ENCODE measurements at places on chromosomes 11 and 22.

- no peak overlapping the region for H3K4me3 ChIP-seq
- H3K36me3 ChIP-seq = no peaks in the 10 kb centered on the region
- H3K27me3 ChIP-seq = peaks cover 11% of the 10 kb centered on the region
Measured at GRCh38 chr11:12266943-12267342, 110.4 kb upstream of the PARVA start.

DNA sequence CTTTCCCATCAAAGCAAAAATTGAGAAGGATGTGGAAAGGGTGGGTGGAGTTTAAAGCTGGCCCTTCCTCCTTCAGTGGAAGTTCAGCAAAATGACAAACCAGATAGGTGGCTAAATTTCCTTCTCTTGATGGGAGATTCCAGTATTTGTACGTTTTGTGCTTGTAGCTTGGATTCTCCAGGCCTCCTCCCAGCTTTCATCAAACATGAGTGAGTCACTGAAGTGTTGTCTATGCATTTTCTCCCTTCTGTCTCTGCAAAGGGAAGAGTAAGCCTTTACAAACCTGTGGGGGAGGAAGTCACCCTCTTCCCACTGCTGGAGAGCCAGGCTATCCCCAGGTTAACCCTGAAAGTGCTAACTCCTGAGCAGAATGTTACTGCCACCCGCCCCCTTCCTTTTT lies 6.4 kb downstream of the MARK2 start:
- peaks cover 6% of the 10 kb centered on the region for H3K27me3 ChIP-seq
- peak overlapping the region; percentile 85 for H3K27ac ChIP-seq
- peaks cover 48% of the 10 kb centered on the region for H3K4me1 ChIP-seq
- H3K4me3 ChIP-seq = no peak overlapping the region
- no peak for DNase-seq

DNA sequence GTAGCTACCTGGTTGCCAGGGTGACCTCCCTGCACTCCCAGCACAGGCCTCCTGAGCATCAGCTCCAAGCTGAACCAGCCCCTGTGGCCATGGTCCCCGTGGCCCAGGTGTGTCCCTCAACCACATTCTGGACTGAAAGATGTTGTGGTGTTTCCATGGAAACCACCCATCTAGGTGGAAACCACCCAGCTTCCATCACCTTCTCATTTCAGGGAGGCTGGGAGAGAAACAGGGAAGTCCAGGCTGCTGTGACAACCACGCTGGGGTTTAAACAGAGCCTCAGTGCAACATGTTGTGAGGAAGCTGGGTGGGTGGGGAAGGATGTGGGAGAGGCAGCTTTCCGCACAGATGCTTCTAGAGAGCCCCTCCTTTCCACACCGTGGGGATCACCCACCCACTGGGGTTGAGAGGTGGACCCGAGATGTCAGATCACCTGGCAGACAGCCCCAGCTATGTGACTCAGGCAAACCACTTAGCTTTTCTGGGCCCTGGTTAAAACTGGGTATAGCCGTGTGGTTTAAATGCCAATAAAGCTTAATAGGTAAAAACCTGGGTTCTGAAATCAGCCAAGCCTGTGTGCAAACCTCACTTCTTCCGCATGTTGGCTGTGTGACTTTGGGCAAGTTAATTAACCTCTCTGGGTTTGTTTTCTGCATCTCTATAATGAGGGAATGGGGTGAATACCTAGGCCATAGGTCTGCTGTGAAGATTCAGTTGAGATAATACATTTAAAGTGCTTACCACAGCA lies 46.4 kb downstream of the CD82 start:
- no peaks in the 10 kb centered on the region for H3K36me3 ChIP-seq
- no peak for DNase-seq
- H3K4me3 ChIP-seq = no peak overlapping the region
- peaks cover 21% of the 10 kb centered on the region for H3K4me1 ChIP-seq
- H3K27ac ChIP-seq = no peak overlapping the region

- no peak overlapping the region for H3K4me3 ChIP-seq
- DNase-seq = no peak
- no peaks in the 10 kb centered on the region for H3K4me1 ChIP-seq
- H3K27me3 ChIP-seq = peaks cover 2% of the 10 kb centered on the region
- no peaks in the 10 kb centered on the region for H3K36me3 ChIP-seq
- H3K27ac ChIP-seq = no peak overlapping the region
Measured at GRCh38 chr11:46599340-46600193, 5.7 kb upstream of the AMBRA1 start.

GRCh38 chr11:132601875-132602274 lies 930.4 kb downstream of the OPCML start:
- no peak for DNase-seq
- peaks cover 29% of the 10 kb centered on the region for H3K4me1 ChIP-seq
- peak overlapping the region; percentile 18 for H3K4me3 ChIP-seq
- H3K36me3 ChIP-seq = no peaks in the 10 kb centered on the region
- H3K27ac ChIP-seq = peak overlapping the region; percentile 52

DNA sequence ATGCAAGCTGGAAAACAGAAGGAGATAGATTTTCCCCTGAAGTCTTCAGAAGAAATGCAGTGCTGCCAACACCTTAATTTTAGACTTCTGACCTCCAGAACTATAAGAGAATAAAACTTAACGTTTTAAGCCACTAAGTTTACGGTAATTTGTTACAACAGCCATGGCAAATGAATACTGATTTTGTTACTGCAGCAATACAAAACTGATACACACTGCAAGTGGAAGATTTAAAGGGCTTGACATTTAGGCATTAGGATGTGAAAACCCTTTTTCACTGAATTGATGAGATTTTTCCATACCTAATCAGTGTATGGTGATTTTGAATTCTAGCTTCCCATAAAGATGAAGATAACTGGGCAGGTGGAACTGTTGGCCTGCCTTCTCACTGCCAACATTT lies 22.1 kb upstream of the LMO2 start:
- H3K4me3 ChIP-seq = no peak overlapping the region
- no peak for DNase-seq
- H3K4me1 ChIP-seq = peaks cover 8% of the 10 kb centered on the region
- H3K27me3 ChIP-seq = peaks cover 2% of the 10 kb centered on the region

DNA sequence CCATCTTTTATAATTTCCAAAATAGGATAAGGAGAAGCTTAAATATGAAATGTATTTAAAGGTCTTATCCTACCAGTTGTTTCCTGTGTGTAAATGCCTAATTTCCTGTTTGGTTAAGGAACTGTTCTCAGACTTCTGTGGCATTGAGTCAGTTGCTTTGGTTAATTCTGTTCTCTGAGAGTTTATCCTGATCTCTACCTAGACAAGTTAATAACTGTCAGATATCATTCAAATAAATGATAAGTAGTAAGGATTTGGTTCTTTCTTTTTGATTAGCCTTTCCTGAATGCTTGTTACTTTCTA lies 39.5 kb downstream of the CTNND1 start:
- no peaks in the 10 kb centered on the region for H3K27me3 ChIP-seq
- no peak overlapping the region for H3K4me3 ChIP-seq
- H3K36me3 ChIP-seq = no peaks in the 10 kb centered on the region
- DNase-seq = no peak

- DNase-seq = no peak
- H3K27ac ChIP-seq = no peak overlapping the region
- H3K4me1 ChIP-seq = peaks cover 2% of the 10 kb centered on the region
Measured at GRCh38 chr11:128621601-128622501, 34.5 kb upstream of the ETS1 start.

GRCh38 chr11:47055534-47055933 lies 119.0 kb downstream of the CSTPP1 start:
- H3K27me3 ChIP-seq = peaks cover 3% of the 10 kb centered on the region
- no peak for DNase-seq
- no peak overlapping the region for H3K27ac ChIP-seq
- peaks cover 5% of the 10 kb centered on the region for H3K36me3 ChIP-seq
- no peaks in the 10 kb centered on the region for H3K4me1 ChIP-seq

DNA sequence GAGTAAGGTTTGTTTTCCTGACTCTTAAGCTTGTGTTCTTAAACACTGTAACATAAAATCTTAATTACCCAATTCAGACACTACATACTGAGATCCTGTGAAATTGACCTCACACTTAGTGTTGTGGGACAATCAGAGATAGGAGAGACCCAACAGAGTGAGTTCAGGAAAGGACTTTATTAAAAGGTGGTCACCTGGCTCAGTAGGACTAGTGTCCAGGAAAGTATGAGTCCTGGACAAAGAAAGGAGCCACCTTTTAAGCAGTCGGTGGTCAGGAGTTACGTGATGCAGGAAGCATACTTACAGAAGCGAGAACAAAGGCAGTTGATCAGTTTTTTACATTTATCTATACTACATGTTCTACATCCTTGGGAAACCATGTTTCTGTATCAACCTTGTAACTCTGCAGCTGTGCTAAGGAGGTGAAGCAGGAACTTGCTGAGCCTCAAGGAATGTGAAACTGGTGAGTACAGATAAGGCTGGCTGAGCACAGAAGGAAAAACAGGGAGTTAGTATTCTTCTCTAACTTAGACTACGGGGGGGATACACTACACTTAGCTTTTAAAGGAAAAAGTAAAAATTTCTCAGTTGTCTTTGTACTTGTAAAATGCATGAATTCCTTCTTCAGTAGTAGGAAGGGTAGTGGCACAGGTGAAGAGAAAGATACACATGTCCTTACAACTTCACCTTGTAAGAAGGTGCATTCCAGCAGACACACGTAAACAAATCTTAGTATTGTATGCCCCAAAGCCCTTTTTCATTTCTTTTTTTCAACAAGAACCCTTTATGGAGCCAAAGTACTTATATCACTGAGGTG lies 15.1 kb downstream of the OR51E1 start:
- H3K4me1 ChIP-seq = no peaks in the 10 kb centered on the region
- no peak overlapping the region for H3K4me3 ChIP-seq
- DNase-seq = no peak
- no peaks in the 10 kb centered on the region for H3K36me3 ChIP-seq
- no peaks in the 10 kb centered on the region for H3K27me3 ChIP-seq

DNA sequence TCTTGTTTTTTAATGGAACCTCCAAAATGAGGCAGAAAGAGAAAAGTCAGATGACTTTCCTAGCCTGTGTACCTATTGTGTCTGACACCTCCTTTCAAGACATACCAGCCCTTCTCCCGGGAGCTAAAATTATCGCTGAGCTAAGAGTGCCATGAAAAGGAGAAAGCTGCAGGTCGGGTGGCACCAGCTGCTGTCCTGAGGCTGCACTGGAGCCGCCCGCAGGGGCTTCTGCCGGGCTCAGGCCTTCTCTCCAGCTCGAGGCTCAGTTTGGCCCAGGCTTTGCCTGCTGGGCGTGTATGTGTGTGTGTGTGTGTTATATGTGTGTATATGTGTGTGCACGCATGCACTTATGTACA lies 27.7 kb upstream of the RAB1B start:
- DNase-seq = no peak
- no peak overlapping the region for H3K4me3 ChIP-seq
- peaks cover 11% of the 10 kb centered on the region for H3K4me1 ChIP-seq
- peaks cover 3% of the 10 kb centered on the region for H3K27me3 ChIP-seq
- H3K36me3 ChIP-seq = no peaks in the 10 kb centered on the region
- no peak overlapping the region for H3K27ac ChIP-seq

- peak; percentile 66 for DNase-seq
- peaks cover 7% of the 10 kb centered on the region for H3K27me3 ChIP-seq
- H3K4me1 ChIP-seq = peaks cover 21% of the 10 kb centered on the region
- peak overlapping the region; percentile 87 for H3K27ac ChIP-seq
- peak overlapping the region; percentile 94 for H3K4me3 ChIP-seq
- H3K36me3 ChIP-seq = no peaks in the 10 kb centered on the region
Measured at GRCh38 chr11:130068986-130069658, 572 bp upstream of the APLP2 start.

- DNase-seq = no peak
- peaks cover 4% of the 10 kb centered on the region for H3K36me3 ChIP-seq
- H3K27ac ChIP-seq = no peak overlapping the region
Measured at GRCh38 chr11:64382586-64382985, 23.6 kb downstream of the RPS6KA4 start.

- no peaks in the 10 kb centered on the region for H3K36me3 ChIP-seq
- no peak overlapping the region for H3K4me3 ChIP-seq
- no peak overlapping the region for H3K27ac ChIP-seq
- no peak for DNase-seq
Measured at GRCh38 chr11:37926772-37927171, 1328.7 kb upstream of the RAG2 start.

- H3K36me3 ChIP-seq = peaks cover 14% of the 10 kb centered on the region
- H3K27me3 ChIP-seq = peaks cover 4% of the 10 kb centered on the region
- H3K4me1 ChIP-seq = peaks cover 30% of the 10 kb centered on the region
- no peak for DNase-seq
Measured at GRCh38 chr22:21714059-21714770, 21.4 kb downstream of the YPEL1 start.

- H3K4me1 ChIP-seq = no peaks in the 10 kb centered on the region
- no peak overlapping the region for H3K27ac ChIP-seq
- DNase-seq = no peak
- H3K27me3 ChIP-seq = peaks cover 5% of the 10 kb centered on the region
- H3K36me3 ChIP-seq = peaks cover 4% of the 10 kb centered on the region
Measured at GRCh38 chr11:130865774-130866114, 50.5 kb downstream of the SNX19 start.

GRCh38 chr22:41377846-41378245 lies 3.9 kb upstream of the TEF start:
- H3K4me1 ChIP-seq = peaks cover 2% of the 10 kb centered on the region
- DNase-seq = no peak
- no peak overlapping the region for H3K27ac ChIP-seq

DNA sequence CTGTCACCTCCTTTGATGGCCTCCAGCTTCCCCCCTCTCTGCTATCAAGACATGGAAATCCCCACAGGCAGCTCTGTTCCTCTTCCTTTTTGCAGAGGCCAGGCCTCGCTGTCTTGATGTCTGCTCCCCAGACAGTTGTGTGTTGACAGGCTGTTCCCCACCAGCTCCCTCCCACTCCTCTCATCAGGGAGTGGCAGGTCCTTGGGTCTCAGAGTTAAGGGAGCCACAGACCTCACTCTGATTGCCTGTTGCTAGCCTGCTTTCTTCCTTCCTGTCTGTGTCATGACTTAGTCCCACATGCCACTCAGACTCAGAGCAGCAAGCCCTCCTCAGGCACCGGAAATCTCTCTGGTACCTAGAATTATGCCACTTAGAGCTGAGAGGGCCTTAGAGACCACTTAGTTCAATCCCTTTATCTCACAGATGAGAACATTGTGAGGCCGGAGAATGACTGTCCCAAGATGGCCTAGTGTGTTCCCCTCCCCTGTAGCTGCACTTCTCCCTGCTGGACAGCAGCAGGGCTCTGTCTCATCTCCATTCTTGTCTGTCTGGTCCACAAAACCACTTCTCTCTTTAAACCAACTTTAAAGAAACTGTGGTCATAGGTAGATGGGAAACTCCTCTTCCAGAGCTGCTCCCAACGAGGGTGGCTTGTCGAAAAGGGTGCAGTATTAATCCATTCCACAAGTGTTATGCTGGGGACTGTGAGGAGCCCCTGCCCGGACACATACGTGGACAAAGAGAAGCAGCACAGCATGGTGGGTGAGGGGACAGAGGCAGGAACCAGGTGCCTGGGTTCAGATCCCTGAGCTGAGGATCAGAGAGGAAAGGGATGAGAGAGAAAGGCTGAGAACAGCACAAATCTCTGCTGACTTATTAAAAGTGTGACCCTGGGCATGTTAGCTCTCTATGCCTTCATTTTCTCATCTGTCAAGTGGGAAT lies 4.2 kb downstream of the AMPD3 start:
- peaks cover 7% of the 10 kb centered on the region for H3K27me3 ChIP-seq
- no peaks in the 10 kb centered on the region for H3K36me3 ChIP-seq
- peak overlapping the region; percentile 44 for H3K27ac ChIP-seq
